ACHN (cell line): ENCODE measurements at places on chromosomes 2 and 18.
A peak's percentile ranks its signal among the peaks of the same experiment; 100 is the strongest.

DNA sequence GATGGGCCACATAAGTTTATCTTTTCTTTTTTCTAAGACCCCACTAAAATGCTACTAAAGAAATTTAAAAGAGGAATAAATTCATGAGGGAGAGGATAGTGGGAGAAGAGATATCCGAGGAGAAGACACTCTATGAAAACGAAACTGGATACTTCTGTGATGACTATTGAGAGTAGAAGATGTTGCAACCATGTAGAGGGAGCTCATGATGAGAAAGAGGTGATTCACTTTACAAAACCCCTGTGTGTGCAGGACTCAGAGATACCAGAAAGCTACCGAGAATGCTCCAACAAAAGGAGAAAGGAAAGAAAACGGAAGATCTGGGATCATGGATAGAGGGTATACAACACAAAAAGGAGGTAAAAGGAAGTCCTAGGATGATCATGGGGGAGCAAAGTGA, 34.9 kb downstream of the SLC38A11 start:
- DNase-seq: peak; percentile 95

GRCh38 chr2:140355511-140356090, 1575.4 kb upstream of the NXPH2 start:
- DNase-seq: no peak

- DNase-seq: no peak
These were observed 493.0 kb upstream of the ACVR2A start for GRCh38 chr2:147351784-147352183.

DNA sequence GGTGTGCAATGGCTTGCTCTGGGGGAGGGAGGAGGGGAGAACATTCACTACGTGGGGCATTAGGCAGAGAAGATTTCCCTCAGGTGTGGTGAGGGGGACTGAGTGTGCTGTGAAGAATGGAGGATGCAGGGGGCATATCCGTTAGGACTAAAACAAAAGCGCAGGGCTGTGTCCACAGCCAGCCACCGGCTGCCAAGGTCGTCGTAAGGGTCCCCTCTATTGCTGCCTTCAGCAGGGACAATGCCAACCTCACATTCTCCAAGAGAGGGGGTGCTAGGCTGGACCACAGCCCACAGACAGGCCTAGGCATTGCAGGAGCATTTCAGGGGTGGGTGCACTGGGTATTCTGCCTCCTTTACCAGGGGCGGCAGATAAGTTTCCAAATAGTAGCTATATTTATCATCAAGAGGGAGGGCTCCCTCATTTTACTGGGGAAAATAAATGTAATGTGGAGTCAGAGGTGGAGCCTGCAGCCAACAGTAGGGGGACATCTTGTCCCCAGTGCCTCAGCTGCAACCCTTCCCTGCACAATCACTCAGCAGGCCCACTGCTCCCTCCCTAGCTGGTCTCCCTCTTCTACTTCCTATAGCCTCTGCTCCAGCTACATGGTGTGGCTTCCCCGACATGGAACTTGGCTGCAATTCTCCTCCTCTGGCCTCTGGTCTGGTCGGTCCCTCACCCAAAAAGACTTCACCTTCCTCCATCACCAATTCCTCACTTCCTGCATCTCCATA, 74.9 kb upstream of the OTOF start:
- no peak for DNase-seq

GRCh38 chr2:46967990-46968647, 52.5 kb upstream of the MCFD2 start:
- DNase-seq: peak; percentile 92

DNA sequence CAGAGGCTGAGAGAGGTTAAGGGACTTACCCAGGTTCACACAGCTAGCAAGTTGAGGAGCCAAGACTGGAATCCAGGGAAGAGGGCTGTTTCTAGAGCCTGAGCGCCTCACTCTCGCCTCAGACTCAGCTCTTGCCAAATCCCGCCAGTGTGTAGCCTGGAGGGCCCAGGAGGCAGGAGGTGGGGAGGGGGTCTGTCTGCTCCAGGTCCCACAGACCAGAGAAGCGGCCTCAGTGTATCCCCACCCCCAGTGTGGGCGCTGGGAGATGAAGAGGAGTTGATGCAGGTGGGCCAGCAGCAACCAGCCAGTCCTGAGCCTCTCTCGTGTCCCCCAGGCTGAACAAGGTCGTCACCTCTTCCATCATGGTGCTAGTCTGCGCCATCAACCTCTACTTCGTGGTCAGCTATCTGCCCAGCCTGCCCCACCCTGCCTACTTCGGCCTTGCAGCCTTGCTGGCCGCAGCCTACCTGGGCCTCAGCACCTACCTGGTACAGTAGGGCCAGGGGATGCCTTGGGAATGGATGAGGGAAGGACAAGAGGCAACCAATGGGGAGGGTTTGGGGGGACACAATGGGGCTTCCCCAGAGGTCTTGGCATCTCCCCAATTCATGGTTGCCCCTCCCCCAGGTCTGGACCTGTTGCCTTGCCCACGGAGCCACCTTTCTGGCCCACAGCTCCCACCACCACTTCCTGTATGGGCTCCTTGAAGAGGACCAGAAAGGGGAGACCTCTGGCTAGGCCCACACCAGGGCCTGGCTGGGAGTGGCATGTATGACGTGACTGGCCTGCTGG, 5.2 kb upstream of the CTDSP1 start:
- no peak for DNase-seq
